ENCODE measurements at places on chromosomes 7 and 10.

GRCh38 chr10:118995739-118996138, 33.8 kb upstream of the NANOS1 start:
- no peak for DNase-seq

GRCh38 chr10:48901319-48901718, 38.3 kb downstream of the LRRC18 start:
- no peak for DNase-seq

DNA sequence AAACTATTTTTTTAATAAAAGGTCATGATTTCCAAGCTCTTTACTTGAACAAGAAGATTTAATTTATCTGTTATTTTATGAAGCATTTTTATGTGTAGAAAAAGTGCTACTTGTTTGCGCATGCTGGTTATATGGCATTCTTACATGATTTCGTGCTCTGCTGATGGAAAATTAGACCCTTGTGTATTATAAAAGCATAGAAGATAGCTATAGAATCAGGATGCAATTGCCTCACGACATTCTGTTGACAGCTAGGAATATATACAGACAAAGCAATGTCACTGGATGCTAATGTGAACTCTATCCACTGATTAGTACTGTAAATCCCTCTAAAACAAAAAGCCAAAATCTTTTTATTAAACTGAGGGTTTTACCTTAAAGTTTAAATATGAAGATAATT, 255.9 kb downstream of the MDFIC start:
- DNase-seq = no peak

DNA sequence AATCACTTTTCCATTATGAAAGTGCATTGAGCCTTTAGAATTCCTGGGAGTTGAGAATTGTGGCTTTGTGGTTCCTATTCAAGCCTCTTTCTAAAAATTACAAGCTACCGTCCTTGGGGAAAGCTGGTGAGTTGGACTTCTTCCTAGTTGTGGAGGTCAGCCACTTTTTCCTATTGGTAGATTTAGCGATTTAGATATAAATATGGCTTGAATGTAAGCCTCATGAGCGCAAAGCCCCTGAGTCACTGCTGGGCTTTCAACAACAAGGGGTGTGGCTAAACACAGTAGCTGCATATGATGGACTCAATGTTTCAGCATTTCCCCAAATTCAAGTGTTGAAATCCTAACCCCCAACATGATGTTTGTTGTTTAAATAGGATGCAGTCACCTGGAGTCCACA, 150.0 kb upstream of the IGFBP3 start:
- DNase-seq = no peak

DNA sequence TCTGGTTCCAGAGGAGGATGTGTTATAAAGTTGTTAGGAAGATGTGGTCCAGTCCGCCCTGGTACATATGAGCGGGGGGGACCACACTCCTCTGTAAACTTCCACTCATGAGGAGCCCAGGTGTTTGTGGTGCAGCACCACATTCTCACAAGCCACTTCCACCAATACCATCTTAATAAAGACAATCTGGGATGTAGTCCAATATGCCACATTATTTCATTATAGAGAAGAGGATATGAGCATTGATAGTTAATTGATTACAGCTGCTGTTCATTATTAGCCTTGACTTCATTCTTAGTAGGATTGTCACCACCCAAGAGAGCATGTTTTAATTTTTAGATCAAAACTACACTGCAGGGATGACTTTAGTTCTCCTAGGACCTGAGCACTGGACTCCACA, 40.5 kb downstream of the ERCC6 start:
- DNase-seq = no peak

GRCh38 chr7:50656141-50656895, 91.1 kb upstream of the DDC start:
- no peak for DNase-seq

DNA sequence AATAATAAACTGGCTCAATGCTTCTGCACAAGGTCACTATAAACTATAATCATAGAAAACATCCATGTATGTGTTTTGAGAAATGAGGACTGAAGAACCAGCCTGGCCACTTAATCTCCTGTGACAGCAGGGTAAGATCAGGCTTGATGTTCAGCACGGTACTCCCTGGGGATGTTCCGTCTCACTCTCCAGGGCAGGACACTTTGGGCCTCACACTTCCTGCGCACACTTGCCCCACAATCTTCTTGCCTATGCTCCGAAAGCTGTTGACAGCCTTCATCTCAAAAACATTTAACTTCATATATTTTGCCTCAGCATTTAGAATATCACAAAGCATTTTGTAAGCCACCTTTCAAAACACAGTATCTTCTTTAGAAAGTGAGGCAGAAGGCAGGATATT, 92.7 kb downstream of the PARD3 start:
- DNase-seq = no peak

- peak; percentile 74 for DNase-seq
These were observed 48.6 kb upstream of the PPIF start for GRCh38 chr10:79298403-79299244.

- no peak for DNase-seq
These were observed 21.2 kb downstream of the NACAD start for GRCh38 chr7:45067582-45067981.

GRCh38 chr7:2143981-2144595, 88.7 kb downstream of the MAD1L1 start:
- DNase-seq = no peak

- no peak for DNase-seq
These were observed 33.0 kb downstream of the TPST1 start for GRCh38 chr7:66237906-66238772.

GRCh38 chr7:129778770-129779601, 167.5 kb downstream of the NRF1 start:
- no peak for DNase-seq

GRCh38 chr7:149598721-149599308, 101.2 kb upstream of the ZNF746 start:
- peak; percentile 65 for DNase-seq

DNA sequence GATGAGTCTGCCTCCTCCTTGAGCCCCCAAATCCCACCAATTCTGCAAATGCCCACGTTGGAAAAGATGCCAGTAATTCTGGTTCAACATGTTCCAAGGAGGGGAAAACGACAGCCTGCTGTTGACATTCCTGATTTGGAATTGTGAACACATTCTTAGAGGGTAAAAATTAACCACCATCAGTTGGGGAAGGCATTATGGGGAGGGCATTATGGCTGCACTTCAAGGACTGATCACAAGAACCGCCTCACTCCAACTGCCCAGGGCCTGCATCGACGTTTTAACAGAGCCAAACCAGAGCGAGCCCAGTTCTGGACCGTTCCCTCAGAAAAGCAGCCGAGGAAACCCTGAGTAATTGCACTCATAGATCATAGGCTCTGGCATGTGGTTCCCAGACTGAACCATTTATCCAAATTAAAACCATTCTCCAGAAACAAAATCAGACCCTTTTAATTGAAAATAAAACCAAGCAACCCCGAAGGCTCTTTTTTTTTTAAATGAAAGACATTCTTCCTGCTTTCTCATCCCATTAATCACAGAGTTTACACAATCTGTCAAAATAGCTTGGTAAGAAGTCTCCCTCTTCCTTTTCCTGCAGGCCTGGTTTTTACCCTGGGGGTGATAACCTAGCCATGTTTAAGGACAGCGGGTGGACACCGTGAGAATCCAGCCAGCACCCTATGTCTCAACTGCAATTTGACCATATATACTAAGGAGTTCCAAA, 8.0 kb downstream of the TNS3 start:
- DNase-seq = no peak

- peak; percentile 80 for DNase-seq
These were observed 11.5 kb upstream of the DLD start for GRCh38 chr7:107879400-107880035.

- DNase-seq = no peak
These were observed 672.9 kb upstream of the LRRTM3 start for GRCh38 chr10:66252986-66253385.

- no peak for DNase-seq
These were observed 1.7 kb downstream of the ABHD11 start for GRCh38 chr7:73736885-73737284.

DNA sequence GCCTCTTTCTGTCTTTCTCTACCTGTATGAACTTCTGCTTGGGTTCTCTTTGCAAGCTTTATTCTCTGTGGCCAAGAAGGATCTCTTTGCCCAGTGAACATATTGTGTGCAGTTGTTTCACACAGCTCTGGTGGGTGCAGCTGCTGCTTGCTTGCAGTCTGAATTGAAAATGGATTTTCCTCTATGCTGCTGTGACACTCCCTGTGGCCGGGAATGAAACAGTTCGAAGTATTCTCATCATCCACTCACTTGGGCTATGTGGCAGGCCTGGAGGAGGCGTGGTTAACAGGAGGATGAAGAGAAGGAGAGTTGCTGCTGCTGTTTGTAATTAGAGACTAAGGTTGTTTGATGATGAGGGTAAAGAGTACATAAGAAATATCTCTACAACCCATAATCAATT, 28.4 kb upstream of the ITGA8 start:
- DNase-seq = no peak

DNA sequence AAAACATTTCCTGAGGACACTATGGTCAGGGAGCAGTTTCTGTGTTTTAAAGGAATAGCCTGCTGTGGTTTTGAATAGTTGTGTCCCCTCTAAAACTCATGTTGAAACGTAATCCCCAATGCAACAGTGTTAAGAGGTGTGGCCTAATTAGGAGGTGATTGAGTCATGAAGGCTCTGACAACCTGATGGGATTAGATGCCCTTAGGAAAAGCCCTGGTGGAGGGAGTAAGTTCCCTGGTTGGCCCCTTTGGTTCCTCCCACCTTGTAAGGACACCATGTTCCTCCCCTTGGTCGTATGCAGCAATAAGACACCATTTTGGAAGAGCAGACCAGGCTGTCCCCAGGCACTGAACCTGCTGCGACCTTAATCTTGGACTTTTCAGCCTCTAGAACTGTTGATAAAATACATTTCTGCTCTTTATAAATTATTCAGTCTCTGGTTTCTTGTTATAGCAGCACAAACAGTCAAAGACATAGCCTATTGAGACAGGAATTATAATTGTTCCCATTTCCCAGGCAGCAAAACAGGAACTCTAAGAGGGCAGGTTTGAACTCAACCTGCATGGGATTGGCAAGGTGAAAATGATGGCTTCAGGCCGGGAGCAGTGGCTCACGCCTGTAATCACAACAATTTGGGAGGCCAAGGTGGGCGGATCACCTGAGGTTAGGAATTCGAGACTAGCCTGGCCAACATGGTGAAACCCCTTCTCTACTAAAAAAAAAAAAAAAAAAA, 20.5 kb upstream of the TNS3 start:
- DNase-seq = no peak

DNA sequence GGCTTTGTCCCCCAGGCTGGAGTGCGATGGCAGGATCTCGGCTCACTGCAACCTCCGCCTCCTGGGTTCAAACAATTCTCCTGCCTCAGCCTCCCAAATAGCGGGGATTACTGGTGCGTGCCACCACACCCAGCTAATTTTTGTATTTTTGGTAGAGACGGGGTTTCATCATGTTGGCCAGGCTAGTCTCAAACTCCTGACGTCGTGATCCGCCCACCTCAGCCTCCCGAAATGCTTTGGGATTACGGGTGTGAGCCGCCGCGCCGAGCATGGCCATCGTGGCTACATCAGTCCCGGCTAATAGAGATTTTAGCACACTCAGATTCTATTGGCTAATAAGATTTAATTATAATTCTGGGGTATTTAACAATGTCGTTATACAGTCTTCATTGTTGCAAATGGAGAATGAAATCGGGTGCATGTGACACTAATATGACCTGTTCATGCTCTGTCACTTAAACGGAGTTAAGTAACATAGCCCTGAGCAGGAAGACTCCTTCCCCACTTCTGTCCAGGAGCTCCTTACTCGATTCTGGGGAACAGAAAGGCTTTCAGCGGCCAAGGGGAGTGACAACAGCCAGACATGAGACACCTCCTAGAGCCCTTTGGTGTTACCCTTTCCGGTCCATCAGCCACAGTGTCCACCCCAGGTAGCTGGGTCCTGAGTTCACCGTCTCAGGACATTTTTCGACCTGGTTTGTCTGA, 40.9 kb upstream of the FAM20C start:
- DNase-seq = no peak
